ENCODE measurements at places on chromosomes 1 and 21.

DNA sequence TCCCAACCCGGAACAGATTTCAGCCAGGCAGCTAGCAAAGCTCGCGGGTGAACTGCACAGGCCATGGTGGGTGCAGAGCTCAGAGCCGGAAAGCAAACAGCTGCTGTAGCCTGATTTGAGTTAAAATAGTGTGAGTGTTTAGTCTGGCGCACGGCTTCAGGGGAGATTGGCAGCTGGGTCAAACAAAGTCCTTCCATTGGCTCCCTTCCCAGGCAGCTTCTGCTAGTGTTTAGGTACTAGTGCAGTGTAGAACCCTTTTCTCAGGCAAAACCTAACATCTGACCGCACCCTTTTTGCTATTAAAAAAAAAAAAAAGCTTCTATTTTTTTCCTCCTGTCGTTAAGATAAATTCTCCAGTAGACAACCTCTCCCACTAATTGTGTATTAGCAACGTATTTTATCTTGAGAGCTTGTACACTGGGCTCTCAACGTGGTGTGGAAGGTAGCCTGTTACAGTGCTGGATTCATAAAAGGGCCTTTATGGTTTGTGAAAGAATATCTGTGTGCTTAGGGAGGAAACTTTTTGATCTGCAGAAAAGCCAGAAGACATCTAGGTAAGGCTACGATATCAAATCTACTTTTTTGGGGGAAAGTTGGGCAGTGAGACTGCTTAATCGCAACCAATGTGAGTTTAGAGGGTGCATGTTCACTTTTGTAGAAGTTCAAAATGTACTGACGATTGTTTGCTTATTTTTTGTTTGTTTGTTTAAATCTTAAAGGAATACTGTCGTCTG, 689.6 kb downstream of the USP25 start:
- DNase-seq = peak; percentile 80

DNA sequence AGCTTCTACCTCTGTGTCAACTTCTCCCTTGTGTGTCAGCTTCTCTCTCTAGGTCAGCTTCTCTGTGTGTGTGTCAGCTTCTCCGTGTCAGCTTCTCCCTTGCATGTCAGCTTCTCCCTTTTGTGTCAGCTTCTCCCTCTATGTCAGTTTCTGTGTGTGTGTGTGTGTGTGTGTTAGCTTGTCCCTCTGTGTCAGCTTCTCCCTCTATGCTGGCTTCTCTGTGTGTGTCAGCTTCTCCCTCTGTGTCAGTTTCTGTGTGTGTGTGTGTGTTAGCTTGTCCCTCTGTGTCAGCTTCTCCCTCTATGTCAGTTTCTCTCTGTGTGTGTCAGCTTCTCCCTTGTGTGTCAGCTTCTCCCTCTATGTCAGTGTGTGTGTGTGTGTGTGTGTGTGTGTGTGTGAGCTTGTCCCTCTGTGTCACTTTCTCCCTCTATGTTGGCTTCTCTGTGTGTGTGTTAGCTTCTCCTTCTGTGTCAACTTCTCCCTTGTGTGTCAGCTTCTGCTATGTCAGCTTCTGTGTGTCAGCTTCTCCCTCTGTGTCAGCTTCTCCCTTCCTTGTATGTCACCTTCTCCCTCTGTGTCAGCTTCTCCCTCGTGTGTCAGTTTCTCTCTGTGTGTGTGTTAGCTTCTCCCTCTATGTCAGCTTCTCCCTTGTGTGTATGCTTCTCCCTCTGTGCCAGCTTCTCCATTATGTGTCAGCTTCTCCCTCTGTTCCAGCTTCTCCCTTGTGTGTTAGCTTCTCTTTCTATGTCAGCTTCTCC, 6.3 kb upstream of the UBXN10 start:
- no peak for DNase-seq

GRCh38 chr1:27318136-27318535, 3.8 kb upstream of the TMEM222 start:
- no peak for DNase-seq

DNA sequence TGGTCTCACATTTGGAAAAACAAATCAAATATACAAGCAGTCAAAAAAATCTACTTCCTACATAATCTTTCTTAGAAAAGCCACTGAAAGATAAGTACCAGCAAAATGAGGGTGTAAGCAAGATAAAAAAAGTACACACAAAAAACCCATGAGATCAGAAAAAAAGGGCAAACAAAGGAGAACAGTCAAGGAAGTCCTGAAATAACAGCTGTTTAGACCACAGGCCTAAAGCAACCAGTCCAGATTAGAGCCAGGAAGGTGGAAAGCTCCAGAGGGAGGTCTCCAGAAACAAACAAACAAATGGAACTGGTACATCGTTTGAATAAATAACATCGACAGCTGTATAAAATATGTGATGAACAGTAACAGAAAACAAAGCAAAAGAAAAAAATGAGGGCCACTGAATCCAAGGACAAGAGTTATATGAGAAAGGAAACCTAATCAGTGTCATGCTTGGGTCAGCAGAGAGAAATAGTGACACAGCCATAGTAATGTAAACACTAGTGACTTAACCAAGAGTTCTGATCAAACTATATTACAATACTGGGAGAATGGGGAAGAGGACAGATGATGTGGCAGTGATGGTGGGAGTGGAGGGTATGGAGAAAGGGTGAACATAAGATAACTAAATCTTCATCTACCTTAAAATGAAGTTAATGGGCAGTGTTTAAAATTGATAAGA, 67.5 kb downstream of the NVL start:
- no peak for DNase-seq

DNA sequence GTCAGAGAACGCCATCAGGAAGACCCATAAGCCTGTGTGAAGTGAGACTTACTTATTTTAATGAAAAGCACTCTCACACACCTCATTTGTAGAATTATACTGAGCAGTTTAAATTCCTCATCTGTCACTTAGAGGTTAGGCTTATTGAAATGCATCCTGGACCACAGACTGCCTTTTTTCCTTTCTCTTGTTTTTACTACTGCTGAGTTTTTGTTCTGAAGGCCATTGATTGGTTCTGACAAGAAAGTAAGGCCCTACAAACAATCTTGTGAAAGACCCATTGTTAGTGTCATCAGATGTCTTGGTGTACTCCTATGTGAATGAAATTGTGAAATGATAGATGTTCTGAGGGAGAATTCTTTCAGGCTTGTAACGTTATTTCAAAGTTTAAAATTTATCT, 1343.3 kb upstream of the ADGRL2 start:
- no peak for DNase-seq

DNA sequence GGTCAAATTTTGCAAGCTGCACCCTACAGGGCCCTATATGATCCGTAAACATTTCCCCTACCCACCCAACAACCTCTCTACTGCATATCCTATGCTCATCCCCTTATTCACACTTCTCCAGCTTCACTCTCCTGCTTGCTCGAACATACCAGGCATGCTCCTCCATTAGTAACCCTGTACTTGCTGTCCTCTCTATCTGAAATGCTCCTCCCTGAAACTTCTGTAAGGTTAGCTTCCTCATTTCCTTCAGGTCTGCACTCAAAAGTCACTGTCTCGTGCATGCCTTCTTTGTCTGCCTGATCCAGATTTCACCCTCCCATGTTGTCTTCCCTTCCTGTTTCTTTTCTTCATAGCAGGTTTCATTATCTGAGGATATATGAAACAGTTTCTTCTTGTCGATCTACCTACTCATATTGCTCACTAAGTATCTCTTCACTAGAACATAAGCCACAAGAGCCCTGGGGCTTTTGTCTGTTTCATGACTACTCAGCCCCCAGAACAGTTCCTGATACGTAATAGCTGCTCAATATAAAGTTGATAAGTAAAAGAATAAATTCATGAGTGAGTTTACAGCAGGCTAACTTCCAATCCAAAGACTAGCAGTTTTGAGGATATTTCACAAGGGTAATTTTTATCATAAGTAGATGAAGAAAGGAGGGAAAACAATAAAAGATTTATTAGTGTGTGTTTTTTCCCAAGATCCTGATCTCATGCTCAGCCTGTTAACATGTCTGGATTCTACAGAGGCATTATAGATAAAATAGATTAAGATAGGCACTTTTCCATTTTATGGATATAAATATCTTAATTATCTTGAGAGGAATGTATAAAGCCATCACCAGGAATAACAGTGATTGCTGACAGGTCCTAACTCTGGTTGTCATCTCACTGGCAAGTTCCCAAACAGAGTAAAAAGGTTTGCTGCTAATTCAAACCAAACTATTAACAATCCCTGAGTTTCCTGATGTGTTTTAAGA, 392.5 kb upstream of the ESRRG start:
- no peak for DNase-seq

- DNase-seq = peak; percentile 69
Observed at GRCh38 chr1:91730801-91731732, 154.9 kb downstream of the TGFBR3 start.

GRCh38 chr21:26972192-26972591, 5.3 kb upstream of the ADAMTS5 start:
- DNase-seq = no peak

- no peak for DNase-seq
Observed at GRCh38 chr1:111184663-111185062, 15.8 kb downstream of the DENND2D start.

DNA sequence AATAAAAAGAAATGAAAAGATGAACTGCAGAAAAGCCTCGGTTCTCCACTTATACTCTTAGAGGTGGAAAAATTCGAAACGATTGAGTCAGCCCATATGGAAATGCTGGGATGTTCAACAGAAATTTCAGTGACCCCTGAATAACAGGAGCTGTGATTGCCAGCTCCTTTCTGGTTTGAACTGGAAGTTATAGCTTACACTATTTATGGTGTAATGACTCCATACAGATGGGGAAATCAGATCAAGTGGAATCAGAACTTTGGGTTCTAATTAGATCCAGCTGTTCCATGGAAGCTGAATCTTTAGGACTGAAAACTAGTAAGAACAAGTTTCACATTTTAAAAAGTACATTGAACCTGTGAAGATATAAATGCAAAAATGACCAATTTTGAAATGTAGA, 569.3 kb upstream of the ZRANB2 start:
- no peak for DNase-seq

- DNase-seq = no peak
Observed at GRCh38 chr1:155999964-156000363, 20.8 kb downstream of the SSR2 start.

GRCh38 chr21:36207577-36208320, 51.1 kb downstream of the DOP1B start:
- DNase-seq = no peak

DNA sequence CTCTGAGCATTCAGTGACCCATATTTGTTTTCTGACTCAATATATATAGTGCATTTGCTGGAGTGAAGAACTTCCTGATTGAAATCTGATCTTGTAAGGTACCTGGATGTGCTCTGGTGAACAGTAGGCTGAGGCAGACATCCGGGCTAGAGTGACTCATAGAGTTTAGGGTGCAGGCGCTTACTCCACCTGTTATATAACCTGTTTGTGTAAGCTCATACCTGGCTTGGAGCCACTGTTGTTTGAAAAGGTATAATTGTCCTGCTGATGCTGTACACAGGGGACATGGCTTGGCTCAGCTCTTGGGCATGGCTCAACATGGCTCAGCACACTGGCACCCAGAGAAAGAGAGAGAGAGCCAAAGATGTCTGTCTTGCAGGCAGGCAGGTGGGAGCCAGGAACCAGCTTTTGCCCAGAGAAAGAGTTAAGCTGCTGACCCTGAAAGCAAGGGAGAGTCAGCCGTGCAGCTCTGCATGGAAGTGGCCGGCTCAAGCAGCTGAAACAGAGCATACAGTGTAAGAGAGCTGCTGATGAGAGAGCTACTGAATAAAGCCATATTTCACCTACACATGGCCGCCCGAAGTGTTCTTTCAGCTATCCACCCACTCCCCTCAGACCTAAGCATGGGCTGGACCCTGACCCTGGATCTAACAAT, 43.2 kb downstream of the GJA5 start:
- no peak for DNase-seq

DNA sequence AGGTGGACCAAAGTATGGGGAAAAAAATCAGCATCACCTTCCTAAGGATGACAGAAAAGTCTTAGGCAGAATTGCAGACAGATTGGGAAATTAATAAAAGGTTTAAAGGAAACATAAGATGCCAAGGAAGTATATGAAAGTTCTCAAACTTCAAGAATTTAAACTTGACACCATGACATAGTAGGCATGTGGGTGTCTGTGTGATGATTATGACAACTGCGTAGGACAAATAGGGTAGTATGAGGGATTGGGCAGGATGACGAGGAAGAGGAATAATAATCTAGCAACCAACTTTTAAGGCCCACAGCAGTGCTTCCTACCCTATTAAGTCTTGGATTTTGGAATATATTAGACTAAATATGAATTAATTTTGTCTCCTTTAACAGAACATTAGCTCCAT, 52.4 kb downstream of the HNRNPR start:
- no peak for DNase-seq

GRCh38 chr1:158491316-158491715, 19.3 kb downstream of the OR10R2 start:
- DNase-seq = no peak

DNA sequence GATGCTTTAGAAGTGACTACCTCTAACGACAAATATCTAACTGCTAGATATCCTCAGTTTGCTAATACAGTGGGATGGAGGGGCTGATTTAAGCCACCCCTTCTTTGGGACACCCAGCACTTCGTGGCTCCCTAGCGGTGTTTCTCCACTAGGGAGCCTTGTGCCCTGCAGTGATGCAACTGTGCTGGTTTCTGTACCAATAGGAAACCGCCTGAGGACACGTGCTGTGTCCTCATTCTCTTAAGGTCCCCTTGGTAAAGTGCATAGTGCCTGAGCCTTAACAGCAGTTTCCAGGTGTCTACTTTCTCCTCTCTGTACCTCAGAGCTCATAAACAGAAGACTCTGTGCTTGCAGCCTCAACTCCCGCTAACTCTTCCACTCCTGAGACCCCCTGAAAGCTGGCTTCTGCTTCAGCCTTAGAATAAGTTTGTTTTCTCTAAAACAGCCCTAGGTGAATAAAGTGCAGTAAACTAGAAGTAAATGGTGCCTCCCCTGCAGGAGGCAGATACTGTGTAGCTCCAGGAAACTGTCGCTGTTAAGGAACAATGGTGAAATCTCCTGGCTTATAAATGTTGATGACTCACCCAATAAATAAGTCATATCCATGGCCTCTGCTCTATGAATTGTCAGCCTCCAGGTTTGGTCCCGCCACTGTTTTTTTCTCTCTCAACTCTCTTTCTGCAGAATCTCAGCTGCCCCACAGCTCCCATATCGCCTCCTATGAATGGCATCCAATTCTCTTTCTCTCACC, 130.4 kb downstream of the AK5 start:
- DNase-seq = no peak

DNA sequence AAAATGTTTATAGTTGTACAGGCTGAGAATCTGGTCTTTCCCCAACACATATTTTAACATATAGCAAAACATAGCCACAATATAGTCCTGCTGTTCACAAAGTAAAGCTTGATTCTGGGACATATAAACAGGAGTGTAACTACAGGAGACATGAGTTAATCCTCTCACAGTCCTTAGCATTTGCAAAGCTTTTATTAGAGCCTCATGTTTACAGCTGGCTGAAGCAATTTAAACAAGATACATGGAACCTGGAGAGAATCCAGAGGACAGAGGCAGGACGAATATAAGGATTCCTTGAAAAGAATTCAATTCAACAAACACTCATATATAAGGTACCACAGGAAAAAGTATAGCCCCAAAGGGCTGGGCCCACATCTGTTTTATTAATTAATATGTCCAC, 163.4 kb downstream of the ADGRL4 start:
- no peak for DNase-seq

- DNase-seq = no peak
Observed at GRCh38 chr1:17004466-17005364, 7.0 kb downstream of the ATP13A2 start.

All from Right ventricle myocardium superior (tissue), 1 donor.